ENCODE measurements at places on chromosomes 11 and 22. TPM values are rescaled to one million over a fixed set of nuclear protein-coding genes. Genes with fewer than 3 reads are reported as not detected.

Gene PAMR1
- total RNA-seq: 33.9 TPM

Gene LDHAL6A
- total RNA-seq: not detected

Gene VPREB1
- total RNA-seq: not detected

Gene HORMAD2
- not detected for total RNA-seq

Gene TEAD1
- total RNA-seq: 145 TPM

Gene POU2F3
- 0.13 TPM for total RNA-seq

Gene SCGB1C1
- not detected for total RNA-seq

Gene SYCE3
- total RNA-seq: not detected

Gene SMC1B
- under 0.01 TPM for total RNA-seq

Gene CATSPER1
- total RNA-seq: 0.43 TPM

Gene SLC2A11
- 12.3 TPM for total RNA-seq

Gene CLCF1
- 8.8 TPM for total RNA-seq

Gene MPPED2
- total RNA-seq: 3.4 TPM

Gene C22orf31
- not detected for total RNA-seq

Gene RNF121
- total RNA-seq: 23.2 TPM

Gene OR52H1
- total RNA-seq: 0.65 TPM

Gene OR4S2
- not detected for total RNA-seq

Gene SLC16A8
- under 0.01 TPM for total RNA-seq

Gene MYBPC3
- total RNA-seq: not detected

Gene PGR
- total RNA-seq: 0.86 TPM

Gene ELMOD1
- total RNA-seq: 0.11 TPM

Gene BACE1
- 52.9 TPM for total RNA-seq

Gene DGCR6
- total RNA-seq: 1.2 TPM

Gene SLC22A12
- not detected for total RNA-seq

Gene ANKK1
- not detected for total RNA-seq

Gene OR6A2
- total RNA-seq: 0.76 TPM

Gene HPX
- 2.2 TPM for total RNA-seq

Gene C22orf42
- not detected for total RNA-seq

Gene SERHL2
- total RNA-seq: 7.1 TPM

Gene CCDC88B
- total RNA-seq: 0.86 TPM

Gene ZNF280B
- total RNA-seq: 1.6 TPM
